NCI-H1105 treated with DMSO at 0.1 percent for 48 hours (cell line): ENCODE measurements at places on chromosomes 6 and 20.
A peak's percentile ranks its signal among the peaks of the same experiment; 100 is the strongest.

- no peak for DNase-seq
Measured at GRCh38 chr6:138382498-138383265, 5.0 kb downstream of the SMIM28 start.

- DNase-seq: no peak
Measured at GRCh38 chr6:21064756-21065340, 528.7 kb upstream of the SOX4 start.

DNA sequence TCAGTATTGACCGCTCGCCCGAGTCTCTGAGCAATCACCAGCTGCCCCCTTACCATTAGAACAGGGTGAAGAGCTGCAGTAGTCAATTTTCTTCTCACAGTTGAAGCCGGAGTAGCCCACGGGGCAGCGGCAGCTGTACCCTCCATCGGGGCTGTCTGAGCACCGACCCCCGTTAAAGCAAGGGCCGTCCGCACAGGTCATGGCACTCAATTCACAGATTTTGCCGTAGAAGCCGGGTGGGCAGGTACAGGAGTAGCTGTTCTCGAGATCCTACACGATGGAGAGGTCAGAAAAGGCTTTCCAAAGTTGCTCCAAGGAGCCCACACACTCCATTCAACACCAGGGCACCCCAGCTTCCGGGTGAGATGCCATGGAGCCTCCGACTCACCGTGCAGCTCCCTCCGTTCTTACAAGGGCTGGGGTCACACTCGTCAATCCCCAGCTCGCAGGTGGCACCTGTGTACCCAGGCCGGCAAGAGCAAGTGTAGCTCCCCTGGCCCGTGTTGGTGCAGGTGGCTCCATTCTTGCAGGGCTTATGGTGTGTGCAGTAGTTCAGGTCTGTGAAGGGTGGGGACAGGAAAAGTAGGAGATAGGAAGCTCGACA lies 5.9 kb downstream of the DLL1 start:
- no peak for DNase-seq

GRCh38 chr6:82283771-82284410 lies 36.3 kb upstream of the IBTK start:
- DNase-seq: no peak

DNA sequence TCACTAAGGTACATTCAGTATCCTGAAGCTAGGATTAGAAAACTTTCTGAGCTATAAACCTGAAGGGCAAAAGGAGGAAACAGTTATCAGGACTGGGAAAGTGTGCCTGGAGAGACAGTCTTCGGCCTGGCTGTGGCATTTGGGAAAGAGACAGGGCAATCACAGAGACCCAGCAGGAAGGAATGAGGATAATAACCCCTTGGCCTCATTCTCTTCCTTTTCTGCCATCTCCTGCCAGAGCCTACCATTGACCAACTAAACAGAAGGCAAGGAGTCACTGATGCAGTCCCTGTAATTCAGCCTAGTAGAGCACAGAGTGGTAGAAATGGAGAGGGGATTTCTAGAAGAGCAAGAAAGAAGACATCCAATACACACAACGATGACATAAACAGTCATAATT lies 359.4 kb downstream of the HDGFL1 start:
- no peak for DNase-seq

DNA sequence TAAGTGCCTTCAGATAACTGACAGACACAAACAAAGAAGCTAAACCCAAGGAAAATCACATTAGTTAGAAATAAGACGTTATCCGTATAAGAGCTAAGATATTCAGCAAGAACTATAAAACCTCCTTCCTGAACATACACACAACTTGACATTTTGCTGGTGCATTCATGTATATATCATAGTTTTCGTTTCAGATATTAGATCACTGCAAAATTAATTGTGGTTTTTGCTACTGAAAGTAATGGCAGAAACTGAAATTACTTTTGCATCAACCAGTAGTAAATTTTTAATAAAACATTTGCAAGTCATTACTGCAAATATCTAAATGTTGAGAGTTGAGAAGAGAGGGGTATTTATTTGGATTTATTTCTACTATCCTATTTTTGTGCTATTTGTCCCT lies 26.1 kb upstream of the KCNQ5 start:
- no peak for DNase-seq

GRCh38 chr20:8670893-8671215 lies 398.0 kb upstream of the PLCB4 start:
- no peak for DNase-seq

- no peak for DNase-seq
Measured at GRCh38 chr20:11235058-11235457, 561.3 kb upstream of the JAG1 start.

DNA sequence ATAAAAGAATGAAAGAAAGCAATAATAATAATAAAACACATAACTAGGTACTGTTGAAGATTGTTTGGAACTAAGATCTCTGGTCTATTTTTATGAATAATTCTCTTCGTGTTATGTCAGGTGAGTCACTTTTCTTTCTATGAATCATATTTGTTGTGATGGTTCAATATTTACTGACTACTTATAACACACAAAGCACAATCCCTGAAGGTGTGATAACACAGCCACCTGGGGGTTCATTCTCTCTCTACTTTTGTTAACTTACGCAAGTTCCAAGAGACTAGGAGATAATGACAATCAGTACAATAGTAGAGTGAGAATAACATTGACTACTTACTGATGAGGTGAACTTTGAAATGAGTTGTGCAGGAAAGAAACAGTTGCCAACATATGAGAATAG lies 149.9 kb downstream of the IBTK start:
- no peak for DNase-seq

GRCh38 chr6:113735491-113735890 lies 121.7 kb upstream of the MARCKS start:
- DNase-seq: no peak

DNA sequence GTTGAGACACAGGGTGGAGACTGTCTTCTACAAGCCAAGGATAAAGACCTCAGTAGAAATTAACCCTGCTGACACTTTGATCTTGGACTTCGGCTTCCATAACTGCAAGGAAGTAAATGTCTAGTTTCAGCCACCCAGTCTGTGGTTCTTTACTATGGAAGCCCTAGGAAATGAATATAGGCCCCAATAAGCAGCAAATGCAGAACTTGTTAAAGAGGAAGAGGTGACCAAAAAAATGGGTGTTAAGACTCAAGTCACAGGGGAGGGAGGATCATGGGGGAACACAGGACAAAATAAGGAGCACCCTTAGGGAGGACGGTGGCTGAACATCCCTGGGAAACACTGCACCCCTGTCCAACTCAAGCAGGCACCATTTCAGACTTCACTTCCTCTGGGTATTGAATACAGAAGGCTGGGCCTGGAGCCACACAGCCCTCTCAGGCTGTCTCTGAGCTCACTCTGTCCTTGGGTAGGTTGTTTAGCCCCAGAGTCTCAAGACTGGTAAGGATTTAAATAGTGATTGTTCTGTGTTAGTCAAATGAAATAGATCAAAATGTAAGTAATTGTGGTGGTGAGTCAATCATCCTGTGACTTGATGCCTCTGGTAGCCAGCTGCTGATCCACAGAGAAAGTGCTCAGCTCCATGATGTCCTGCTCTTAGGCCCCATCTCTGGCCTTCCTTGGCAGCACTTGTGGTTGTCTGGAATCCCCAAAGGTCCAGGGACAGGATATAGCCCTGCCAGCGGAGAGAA lies 30.5 kb upstream of the SIRPD start:
- no peak for DNase-seq

DNA sequence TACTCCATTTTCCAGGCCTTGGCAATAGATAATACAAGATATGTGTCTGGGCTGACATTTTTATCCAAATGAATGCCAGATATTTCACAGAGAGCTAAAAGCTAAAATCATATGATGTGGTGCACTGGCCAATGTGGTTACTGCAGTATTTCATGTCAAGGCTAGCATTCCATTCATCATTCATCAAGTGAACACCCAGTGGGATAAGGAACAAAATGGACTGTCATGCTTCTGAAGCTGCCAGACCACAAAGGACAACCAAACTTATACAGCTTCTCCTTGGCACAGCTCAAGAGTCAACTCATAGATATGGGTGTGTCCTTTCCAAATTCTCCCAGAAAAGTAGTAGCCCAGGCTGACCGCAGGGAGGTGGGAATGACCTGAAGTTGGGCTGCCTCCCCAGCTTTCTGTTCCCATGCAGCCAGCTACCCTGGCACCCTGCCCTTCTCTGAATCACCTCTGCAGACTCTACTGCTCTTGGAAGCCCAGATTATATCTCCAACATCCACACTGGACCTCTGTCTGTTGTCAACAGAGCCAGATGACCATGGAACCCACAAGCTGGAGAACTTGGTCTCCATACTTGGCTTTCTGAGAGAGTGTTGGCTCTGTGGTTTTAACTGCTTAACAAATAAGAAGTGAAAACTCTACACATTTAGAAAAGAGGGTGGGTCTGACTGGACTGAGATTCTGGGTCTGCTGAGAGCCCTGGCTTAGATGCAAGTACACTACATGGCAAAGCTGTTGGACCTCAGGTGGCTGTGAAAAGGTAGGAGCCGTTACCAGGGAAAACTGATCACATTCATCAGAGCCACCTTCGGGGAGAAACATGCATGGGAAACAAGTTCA lies 122.8 kb downstream of the ALDH8A1 start:
- DNase-seq: no peak

GRCh38 chr6:156347246-156347645 lies 429.9 kb upstream of the ARID1B start:
- DNase-seq: no peak

DNA sequence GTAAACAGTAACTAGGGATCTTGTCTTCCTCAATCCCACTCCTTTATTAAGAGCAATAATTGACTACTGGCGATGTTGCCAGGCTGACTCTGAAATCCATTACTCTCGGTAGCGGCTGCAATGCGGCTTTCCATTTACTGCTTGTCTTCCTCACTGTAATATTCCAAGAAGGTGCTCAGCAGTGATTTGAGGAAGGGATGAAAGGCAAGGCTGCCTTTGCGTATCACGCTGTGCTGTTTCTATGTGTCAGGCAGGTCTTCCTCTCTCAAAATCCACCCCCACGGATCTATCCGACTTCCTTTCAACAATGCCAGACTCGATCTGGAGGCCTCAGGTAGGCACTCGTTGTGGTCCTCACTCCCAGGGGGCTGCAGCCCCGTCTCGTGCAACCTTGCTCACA lies 261.4 kb upstream of the CDH4 start:
- no peak for DNase-seq

DNA sequence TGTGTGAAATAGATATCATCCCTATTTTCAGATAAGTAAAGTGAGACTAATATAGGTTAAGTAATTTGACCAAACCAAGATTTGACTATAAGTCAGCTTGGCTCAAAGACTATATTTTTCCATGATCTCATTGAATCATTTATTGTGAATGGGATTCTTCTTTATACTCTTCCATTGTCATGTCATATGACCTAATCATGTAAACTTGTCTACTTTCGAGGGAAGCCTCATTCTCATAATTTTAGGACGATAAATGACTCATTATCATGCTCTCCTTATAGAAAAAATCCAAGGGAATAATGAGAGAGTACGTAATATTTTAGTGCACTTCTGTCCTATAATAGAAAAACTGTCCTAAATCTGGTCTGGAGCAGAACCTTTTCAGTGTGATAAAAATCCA lies 40.9 kb upstream of the CCN6 start:
- no peak for DNase-seq

- DNase-seq: no peak
Measured at GRCh38 chr6:166737261-166737660, 110.2 kb upstream of the RPS6KA2 start.

- DNase-seq: no peak
Measured at GRCh38 chr20:21725892-21726291, 20.4 kb downstream of the PAX1 start.

GRCh38 chr6:127458222-127458621 lies 967 bp downstream of the KIAA0408 start:
- DNase-seq: no peak

GRCh38 chr6:18203786-18204185 lies 48.6 kb downstream of the KDM1B start:
- no peak for DNase-seq

GRCh38 chr6:12761376-12762115 lies 45.0 kb downstream of the PHACTR1 start:
- no peak for DNase-seq

- DNase-seq: no peak
Measured at GRCh38 chr6:12590901-12591300, 125.7 kb upstream of the PHACTR1 start.

- DNase-seq: no peak
Measured at GRCh38 chr6:158653577-158654354, 3.9 kb downstream of the SYTL3 start.

DNA sequence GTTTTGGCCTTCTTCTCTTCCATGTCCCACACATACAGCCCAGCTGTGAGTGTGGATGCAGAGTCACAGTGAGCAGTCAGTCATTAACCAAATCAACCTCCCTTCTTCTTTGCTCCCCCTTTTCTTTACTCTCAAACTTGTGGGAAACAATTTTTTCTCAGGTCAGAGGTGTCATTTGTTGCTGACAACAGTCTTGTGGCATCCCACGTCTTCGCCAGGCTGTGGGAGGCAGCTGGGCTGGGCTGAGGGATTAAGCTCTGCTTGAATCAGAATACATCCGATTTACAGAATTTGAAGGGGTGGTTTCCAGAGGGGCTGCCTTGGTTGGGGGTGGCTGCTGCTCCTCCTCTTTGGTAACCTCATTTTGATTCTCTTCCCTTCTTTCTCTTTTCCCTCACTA lies 40.5 kb downstream of the SCGN start:
- DNase-seq: no peak

DNA sequence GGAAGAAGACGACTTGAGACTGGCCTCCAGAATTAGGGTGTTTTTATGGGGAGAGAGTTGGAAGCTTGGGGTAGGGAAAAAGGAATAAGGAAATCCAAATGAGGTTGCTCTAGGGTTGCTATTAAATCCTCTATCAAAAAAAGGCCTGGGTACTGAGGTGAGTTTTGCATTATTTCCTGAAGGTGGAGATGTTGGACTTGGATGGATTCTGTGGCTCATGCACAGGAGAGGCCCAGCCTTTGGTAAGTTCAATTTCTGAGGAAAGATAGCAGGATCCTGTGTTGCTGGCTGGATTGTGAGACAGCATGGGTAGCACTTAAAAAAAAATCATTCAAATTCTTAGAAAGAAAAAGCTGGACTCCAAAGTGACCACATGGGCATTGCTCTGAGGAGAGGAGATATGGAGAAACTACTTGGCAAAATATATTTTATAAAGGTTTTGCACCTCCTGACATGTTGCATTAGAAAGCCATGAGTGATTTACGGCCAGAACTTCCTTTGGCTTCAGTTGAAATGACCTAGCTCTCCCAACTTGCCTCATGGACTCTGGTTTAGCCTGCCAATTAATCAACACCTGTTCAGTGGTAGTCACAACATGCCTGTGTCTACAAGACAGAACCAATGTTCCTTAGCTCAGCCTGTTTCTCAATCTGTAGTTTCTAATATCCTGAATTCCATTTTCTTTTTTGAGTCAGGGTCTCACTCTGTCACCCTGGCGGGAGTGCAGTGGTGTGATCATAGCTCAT lies 152.1 kb upstream of the RALGAPA2 start:
- DNase-seq: peak; percentile 81

GRCh38 chr6:159693894-159694545 lies 979 bp upstream of the SOD2 start:
- peak; percentile 64 for DNase-seq

DNA sequence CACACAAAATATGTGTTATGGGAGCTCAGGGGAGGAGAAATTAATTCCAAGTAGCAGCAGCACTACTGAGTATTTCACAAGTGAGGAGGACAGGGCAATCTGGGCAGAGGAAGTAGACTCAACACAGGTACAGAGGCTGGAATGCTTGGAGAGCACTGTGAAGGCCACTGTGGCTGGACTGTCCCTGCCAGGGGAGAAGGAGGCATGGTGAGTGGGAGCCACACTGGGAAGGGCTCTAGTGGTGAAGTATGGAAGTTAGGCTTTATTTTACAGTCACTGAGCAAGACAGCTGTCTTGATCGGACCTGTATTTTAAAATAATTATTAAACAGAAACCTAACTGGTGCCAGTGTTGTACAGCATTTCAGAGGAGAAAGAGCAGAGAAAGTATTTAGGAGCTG lies 28.8 kb downstream of the FAM229B start:
- DNase-seq: no peak
